ENCODE measurements at places on chromosomes 2 and 18. TPM values are rescaled to one million over a fixed set of nuclear protein-coding genes. Genes with fewer than 3 reads are reported as not detected.

EDAR gene
- 0.02 TPM for total RNA-seq

ALLC gene
- total RNA-seq: not detected

DAPL1 gene
- not detected for total RNA-seq

SYT4 gene
- not detected for total RNA-seq

CRYBA2 gene
- total RNA-seq: not detected

CHPF gene
- 17.5 TPM for total RNA-seq

IL36A gene
- not detected for total RNA-seq

DLX1 gene
- total RNA-seq: 4.3 TPM

REG1A gene
- not detected for total RNA-seq

NT5C1B gene
- total RNA-seq: not detected

IL36G gene
- not detected for total RNA-seq

ZNF396 gene
- 0.64 TPM for total RNA-seq

TYMS gene
- 170 TPM for total RNA-seq

ACMSD gene
- total RNA-seq: not detected

All from A549 treated with RU486 at 1 μM for 4 hours (cell line).